Natural killer cell (primary cell): ENCODE measurements at places on chromosomes 7 and 10. TPM values are rescaled to one million over a fixed set of nuclear protein-coding genes. Genes with fewer than 3 reads are reported as not detected.

DNA sequence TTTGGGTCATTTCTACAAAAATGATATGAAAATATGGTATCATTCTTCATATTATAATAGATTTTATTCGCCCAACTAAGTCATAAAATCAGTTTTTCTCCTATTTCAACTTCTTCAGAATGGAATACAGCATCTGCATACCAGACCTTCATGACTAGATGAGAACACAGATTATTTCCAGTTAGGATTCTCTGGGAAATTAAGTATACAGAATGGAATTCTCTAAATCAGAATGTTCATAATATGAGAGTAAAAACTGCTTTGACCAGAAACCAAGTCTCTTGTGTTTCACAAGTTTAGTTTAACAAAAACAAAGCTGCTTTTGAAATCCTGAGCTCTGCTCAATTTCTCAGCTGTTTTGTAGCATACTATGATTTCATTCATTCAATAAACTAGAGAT is 160.3 kb upstream of the SEMA3A start:
- H3K4me1 ChIP-seq, result no peaks in the 10 kb centered on the region
- no peak for DNase-seq
- no peaks in the 10 kb centered on the region for H3K36me3 ChIP-seq
- no peaks in the 10 kb centered on the region for H3K27me3 ChIP-seq

- no peaks in the 10 kb centered on the region for H3K4me1 ChIP-seq
- no peak overlapping the region for H3K4me3 ChIP-seq
- no peak overlapping the region for H3K27ac ChIP-seq
- no peaks in the 10 kb centered on the region for H3K27me3 ChIP-seq
These were observed 341.2 kb downstream of the PTPRN2 start for GRCh38 chr7:158246272-158246959.

DNA sequence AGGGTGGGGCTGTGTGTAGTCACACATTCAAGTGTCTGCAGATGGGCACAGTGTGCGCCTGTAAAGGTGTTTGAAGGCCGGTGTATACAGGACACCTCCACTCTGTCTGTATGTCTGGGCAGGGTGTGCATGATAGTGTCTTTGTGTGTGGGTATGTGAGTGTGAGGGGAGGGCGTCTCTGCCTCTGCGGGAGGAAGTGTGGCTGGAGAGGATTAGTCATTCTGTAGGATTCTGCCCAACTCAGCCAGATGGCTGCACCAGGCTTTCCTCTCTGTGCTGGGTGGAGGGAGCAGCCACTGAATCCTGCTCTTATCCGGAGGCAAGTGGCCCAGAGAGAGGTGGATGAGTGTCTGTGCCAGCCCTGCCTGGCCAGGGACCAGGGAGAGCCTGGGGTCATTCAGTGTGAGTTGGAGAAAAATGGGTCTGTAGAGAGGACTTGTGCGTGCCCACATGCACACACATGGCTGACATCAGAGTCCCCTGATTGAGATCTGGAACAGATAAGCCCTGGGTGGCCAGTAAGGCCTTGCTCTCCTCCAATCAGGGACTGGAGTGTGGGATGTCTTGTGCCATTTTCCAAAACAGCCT is 1.7 kb downstream of the SFXN3 start:
- H3K36me3 ChIP-seq, result peaks cover 31% of the 10 kb centered on the region
- peaks cover 28% of the 10 kb centered on the region for H3K4me1 ChIP-seq
- H3K4me3 ChIP-seq, result peak overlapping the region; percentile 50
- no peaks in the 10 kb centered on the region for H3K27me3 ChIP-seq
- H3K27ac ChIP-seq, result peak overlapping the region; percentile 98
- peak; percentile 62 for DNase-seq

Gene MAT1A
- total RNA-seq, result not detected
